ENCODE measurements at places on chromosomes 4 and X.

GRCh38 chrX:19515615-19516105, 352 bp upstream of the MAP3K15 start:
- DNase-seq, result no peak
- no peaks in the 10 kb centered on the region for H3K36me3 ChIP-seq
- no peak overlapping the region for H3K27ac ChIP-seq
- no peaks in the 10 kb centered on the region for H3K4me1 ChIP-seq
- peaks cover 7% of the 10 kb centered on the region for H3K27me3 ChIP-seq
- peak overlapping the region; percentile 41 for H3K4me3 ChIP-seq

DNA sequence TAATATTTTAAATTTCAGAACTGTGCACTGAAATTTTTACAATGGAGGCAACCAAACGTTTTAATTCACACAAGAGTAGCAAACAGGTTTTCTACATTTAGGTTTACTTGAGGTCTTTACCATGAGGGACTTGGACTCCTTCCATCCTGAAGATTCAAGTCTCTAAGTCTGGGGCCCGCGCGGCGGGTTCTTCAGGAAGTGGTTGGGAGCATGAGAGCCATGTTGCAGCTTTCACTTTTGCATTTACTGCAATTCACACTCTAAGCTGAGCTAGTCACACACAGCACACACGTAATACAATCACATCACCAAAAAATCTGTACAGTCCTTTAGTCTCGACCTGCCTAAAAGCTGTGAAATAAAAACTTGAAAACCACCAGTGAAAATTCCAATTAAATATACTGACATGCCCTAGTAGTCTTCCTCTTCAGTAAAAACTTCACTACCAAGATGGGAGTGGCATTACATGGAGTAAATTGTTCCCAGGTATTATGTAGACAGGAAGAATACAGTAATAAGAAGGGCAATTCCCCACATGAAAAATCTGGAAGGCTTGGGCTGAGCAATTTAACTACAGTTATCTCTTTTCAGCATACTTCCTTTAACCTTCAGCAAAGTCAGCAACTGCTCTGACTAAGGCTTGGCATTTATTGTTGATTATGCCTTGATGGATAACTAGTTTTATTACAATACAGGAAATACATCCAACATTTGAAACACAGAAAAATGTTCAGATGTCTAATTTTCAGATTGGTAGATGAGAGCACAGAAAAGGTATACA, 571.1 kb upstream of the DIPK2B start:
- no peaks in the 10 kb centered on the region for H3K36me3 ChIP-seq
- peak; percentile 7 for DNase-seq
- peaks cover 23% of the 10 kb centered on the region for H3K4me1 ChIP-seq
- peak overlapping the region; percentile 58 for H3K27ac ChIP-seq
- H3K4me3 ChIP-seq, result peak overlapping the region; percentile 50

GRCh38 chr4:168723569-168723968, 226.7 kb downstream of the PALLD start:
- H3K36me3 ChIP-seq, result no peaks in the 10 kb centered on the region
- H3K27me3 ChIP-seq, result no peaks in the 10 kb centered on the region
- DNase-seq, result no peak

DNA sequence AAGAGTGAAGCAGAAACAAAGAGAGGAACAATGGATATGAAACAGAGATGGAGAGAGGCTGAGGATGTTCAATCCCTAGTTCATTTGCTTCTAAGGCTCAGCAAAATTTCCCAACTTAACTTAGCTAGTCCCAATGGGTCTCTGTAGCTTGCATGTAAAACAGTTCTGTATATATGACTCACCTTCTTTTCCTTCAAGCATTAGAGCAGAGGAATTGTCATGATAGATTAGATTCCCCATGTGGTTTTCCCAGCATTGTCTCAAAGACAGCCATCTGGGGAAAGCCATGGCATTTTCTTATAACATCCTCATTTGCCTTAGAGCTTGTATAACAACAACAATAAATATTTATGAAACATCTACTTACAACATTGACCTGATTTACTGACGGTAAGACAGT, 93.9 kb upstream of the GATB start:
- H3K27me3 ChIP-seq, result no peaks in the 10 kb centered on the region
- H3K4me3 ChIP-seq, result no peak overlapping the region
- no peaks in the 10 kb centered on the region for H3K36me3 ChIP-seq
- no peak overlapping the region for H3K27ac ChIP-seq

DNA sequence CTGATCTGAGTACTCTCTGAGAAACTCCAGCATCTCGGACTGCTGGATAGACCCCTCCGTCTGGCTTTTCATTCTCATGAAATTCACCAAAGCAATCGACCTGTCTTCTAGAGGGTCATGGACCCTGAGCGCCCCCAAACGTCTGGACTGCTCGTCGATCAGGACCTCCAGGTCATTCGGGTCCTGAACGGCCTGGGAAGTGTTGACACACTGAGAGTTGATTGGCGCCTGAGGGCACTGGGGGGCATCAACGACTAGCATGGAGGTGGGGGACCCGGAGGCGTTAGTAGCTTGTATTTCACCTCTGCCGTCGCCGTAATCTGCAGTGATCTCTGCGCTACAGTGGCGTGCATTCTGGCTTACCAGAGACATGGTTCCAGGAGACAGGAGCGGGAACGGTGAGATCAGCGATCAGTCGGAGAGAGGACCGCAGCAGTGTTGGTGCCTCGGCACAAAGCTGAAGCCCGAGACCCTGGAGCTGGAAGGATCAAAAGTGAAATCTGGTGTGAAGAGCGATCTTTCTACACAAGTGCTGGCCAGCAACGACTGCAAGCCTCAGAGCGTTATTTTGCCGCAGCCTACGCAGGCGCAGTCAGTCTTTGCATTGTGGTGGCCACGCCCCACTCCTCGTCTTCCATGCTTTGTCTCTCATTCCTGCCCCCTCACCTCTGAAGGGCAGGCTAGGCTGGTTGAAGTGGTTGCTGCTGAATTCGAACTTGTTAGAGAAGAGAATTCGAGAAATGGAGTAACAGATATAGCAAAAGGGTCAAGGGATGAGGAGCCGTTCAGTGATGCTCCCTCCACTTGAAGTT, at the start of gene MAGEE2:
Gene MAGEE2, minus strand, starts transcription at position 575 of the 812 bp plus-strand sequence. Its CDS starts 203 bp downstream, at position 372.
- no peaks in the 10 kb centered on the region for H3K4me1 ChIP-seq
- peak within 1 kb of the TSS; percentile 47 for H3K4me3 ChIP-seq
- H3K27me3 ChIP-seq, result no peaks in the 10 kb centered on the region

DNA sequence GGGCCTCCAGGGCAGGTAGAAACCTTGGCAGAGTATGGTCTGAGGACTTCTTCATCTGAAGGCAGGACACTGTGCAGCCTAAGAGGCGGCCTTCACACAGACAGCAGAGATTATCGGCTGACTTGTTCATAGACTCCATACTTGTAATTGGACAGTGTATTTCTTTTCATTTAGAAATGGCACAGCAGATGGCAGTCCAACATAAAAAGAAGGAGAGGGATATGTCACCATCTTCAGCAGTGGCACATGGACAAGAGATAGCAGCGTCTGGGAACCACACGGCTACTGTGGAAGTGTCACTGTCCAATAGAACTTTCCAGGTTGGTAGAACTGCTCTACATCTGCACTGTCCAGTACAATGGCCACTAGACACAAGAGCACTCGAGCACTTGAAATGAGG, 21.7 kb upstream of the GEMIN8 start:
- no peaks in the 10 kb centered on the region for H3K4me1 ChIP-seq
- no peak overlapping the region for H3K27ac ChIP-seq
- no peaks in the 10 kb centered on the region for H3K27me3 ChIP-seq
- DNase-seq, result no peak

GRCh38 chr4:153705743-153706468, 21.8 kb downstream of the TLR2 start:
- no peaks in the 10 kb centered on the region for H3K4me1 ChIP-seq
- no peak for DNase-seq
- H3K27ac ChIP-seq, result no peak overlapping the region
- no peak overlapping the region for H3K4me3 ChIP-seq
- H3K27me3 ChIP-seq, result no peaks in the 10 kb centered on the region

GRCh38 chr4:179307297-179308136, 1865.3 kb upstream of the AGA start:
- no peak overlapping the region for H3K4me3 ChIP-seq
- H3K27ac ChIP-seq, result no peak overlapping the region
- no peak for DNase-seq
